ENCODE measurements at places on chromosomes 2 and 18. TPM values are rescaled to one million over a fixed set of nuclear protein-coding genes. Genes with fewer than 3 reads are reported as not detected.

The CNTNAP5 gene
- polyA plus RNA-seq, result 2.2 TPM

The FLACC1 gene
- polyA plus RNA-seq, result 0.76 TPM

GRCh38 chr2:55009277-55010060 lies 40.8 kb downstream of the RTN4 start:
- peak overlapping the region; percentile 95 for H3K27ac ChIP-seq
- H3K27me3 ChIP-seq, result no peaks in the 10 kb centered on the region
- H3K36me3 ChIP-seq, result no peaks in the 10 kb centered on the region
- H3K4me3 ChIP-seq, result peak overlapping the region; percentile 59
- DNase-seq, result no peak

DNA sequence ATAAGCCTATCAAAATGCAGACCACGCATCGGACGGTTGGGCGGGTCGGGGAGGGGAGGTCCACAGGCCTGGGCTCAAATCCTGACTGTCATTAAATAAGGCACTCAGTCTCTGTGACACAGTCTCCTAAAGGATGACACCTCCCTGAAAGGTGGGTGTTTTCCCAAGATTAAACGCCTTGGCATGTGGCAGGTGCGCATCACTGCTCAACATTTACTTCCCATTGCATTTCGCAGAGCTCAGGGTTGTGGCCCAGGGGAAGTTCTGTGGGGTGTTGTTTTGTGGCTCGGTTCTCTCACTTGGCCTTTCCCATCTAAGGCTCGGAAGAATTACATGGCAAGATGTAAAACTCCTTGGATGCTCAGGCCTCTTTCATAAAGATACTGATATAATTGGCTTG lies 107.4 kb downstream of the NCK2 start:
- H3K4me3 ChIP-seq, result no peak overlapping the region
- no peak for DNase-seq
- peaks cover 15% of the 10 kb centered on the region for H3K36me3 ChIP-seq
- H3K27me3 ChIP-seq, result no peaks in the 10 kb centered on the region

The RAD51AP2 gene
- polyA plus RNA-seq, result 0.06 TPM

The SERPINB12 gene
- not detected for polyA plus RNA-seq

The RAB17 gene
- 164 TPM for polyA plus RNA-seq

DNA sequence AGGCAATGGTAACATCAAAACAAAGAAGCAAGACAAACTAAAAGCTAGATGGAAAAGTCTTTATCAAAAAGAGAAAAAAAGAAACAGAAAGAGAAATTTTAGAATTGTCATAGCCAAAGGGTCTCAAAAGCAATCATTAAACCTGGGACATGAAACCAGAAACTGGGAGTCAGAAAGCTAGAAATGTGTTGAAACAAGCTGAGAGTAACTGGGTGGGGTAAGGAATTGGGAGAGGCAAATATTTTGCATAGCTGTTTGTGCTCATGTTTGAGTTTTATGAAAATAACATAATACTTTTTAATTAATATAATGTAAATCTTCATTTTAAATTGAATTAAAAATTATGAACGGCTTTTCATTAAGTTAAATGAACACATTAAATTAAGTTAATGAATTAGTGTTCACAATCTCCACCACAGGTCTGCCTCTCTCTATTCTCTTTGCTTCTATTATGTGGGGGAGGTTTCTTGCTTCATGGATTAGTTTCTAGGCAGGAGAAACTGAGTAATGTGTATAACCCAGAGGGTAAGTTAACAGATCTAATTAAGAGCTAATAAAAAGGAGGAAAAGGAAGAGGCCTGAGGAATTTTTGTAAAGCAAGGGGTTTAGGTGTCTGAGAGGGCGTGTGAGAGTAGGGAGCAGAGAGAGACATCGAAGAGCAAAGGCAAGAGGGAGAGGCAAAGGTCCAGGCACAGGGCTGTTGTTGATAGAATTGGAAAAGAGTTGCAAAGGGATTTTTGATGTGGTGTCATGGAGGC lies 20.0 kb upstream of the SERPINB2 start:
- no peak overlapping the region for H3K4me3 ChIP-seq
- H3K4me1 ChIP-seq, result no peaks in the 10 kb centered on the region
- no peak overlapping the region for H3K27ac ChIP-seq
- no peaks in the 10 kb centered on the region for H3K27me3 ChIP-seq
- DNase-seq, result no peak

The ERLEC1 gene
- polyA plus RNA-seq, result 64.1 TPM

DNA sequence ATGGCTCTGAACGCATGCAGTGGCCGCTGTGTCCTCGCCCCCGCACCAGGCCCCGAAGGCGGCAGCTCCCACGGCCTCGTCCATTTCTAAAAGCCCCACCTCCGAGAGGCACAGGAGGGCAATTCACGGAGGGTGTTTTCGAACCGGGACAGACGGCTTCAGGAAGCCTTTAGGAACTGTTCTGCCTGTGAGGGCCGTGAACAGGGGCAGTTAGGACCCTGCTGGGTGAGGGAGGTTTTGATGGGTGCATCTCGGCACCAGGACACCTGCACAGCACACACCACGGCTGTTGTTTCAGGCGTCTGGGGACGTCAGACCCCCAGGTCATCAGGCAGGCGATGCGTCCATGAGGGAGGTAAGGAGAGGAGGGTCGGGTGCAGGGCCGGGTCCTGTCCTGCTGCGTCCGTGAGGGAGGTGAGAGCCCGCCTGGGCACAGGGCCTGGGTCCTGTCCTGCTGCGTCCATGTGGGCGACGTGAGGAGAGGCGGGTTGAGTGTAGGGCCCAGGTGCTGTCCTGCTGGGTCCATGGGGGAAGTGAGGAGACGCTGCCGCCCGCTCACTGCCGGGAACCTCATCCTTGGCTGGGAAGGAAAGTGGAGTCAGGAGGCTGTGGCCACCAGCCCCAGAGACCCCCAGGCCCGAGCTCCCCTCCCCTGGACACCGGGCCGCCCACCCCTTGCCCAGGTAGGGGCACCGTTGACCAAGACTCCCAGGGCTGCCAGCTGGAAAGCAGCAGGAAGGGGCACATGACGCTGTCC lies 25.5 kb upstream of the KCNG2 start:
- no peak overlapping the region for H3K27ac ChIP-seq
- no peak for DNase-seq
- no peaks in the 10 kb centered on the region for H3K4me1 ChIP-seq
- H3K36me3 ChIP-seq, result no peaks in the 10 kb centered on the region

Data from large intestine (tissue), 12 donors.